WTC11 (cell line): ENCODE measurements at places on chromosomes 11 and 22. TPM values are rescaled to one million over a fixed set of nuclear protein-coding genes. Genes with fewer than 3 reads are reported as not detected.

DNA sequence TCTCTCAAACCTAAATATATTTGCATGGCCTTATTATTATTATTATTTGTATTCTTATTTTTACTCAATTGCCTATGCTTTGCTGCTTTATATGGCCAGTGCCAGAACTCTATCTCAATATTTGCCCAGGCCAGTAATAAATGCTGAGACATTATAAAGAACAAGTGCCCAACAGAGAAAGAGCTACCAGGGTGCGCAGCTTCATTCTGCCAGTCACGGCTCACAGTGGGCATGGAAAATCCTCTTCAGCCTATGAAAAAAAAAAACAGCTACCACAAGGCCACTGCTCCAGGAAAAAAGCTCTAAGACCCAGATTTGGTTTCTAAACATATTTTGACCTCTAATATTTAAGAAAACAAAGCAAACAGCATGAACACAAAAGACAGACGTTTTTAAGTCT is 1223.6 kb downstream of the LRRC4C start:
- H3K4me3 ChIP-seq: no peak overlapping the region
- H3K4me1 ChIP-seq: peaks cover 2% of the 10 kb centered on the region
- no peak overlapping the region for H3K27ac ChIP-seq

GRCh38 chr22:48101704-48102103 is 1339.3 kb downstream of the TBC1D22A start:
- H3K4me1 ChIP-seq: peaks cover 6% of the 10 kb centered on the region
- no peak overlapping the region for H3K27ac ChIP-seq
- no peaks in the 10 kb centered on the region for H3K36me3 ChIP-seq
- DNase-seq: no peak

GRCh38 chr11:120807414-120808150 is 216.3 kb upstream of the TBCEL start:
- H3K4me1 ChIP-seq: peaks cover 26% of the 10 kb centered on the region
- H3K27ac ChIP-seq: no peak overlapping the region
- H3K4me3 ChIP-seq: no peak overlapping the region
- no peaks in the 10 kb centered on the region for H3K36me3 ChIP-seq

DNA sequence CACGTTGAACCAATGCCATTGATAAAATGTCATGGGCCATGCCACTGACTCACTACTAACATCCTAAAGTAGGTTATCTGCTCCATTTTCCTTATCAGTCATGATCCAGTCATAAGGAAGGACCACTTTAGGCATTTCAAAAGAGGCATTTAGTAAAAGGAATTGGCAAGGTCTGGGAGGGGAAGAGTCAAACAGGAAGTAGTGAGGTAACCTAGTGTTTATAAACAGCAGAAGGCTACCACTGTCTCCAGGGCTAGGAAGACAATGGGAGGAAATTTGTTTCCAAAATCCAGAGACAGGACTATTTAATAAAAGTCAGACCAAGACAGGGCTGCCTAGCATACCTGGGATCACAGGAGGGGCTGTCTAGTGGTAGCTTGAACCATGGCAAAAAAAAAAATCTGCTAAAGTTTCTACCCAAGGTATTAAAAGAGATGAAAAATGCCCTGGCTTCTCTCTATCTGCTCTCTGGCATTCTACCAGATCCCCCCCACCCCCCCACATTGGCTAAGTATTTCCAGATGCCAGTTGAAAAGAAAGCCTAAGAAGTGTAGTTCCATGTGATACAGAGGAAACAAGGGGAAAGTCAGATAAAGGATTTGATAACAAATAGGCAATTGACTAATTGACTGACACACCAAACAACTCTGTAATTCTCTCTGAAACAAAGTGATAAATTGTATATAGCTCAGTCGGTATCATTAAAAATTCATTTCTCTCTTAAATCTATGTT is 50.4 kb upstream of the C11orf87 start:
- no peaks in the 10 kb centered on the region; the same call in 1 of the 2 replicates for H3K27me3 ChIP-seq
- no peak overlapping the region for H3K4me3 ChIP-seq
- H3K4me1 ChIP-seq: peaks cover 5% of the 10 kb centered on the region
- no peak for DNase-seq

DNA sequence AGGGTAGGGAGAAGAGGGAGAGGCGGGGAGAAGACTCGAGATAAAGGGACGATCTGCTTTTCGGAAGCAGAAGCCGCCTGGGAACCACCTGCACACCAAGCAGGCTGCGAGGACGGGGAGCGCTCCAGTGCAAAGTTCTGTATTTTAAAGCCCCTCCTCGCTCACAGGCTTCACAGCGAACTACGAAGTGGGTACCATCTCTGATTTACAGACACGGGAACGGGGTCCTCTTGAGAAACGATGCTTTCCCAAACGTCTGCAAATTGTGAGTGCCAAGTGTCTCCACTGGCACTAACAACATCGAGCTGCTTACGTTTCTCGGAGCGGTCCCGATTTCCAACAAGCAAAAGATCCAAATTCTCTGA is 700 bp upstream of the STX3 start:
- peak overlapping the region; percentile 98 for H3K4me3 ChIP-seq
- peak overlapping the region; percentile 98 for H3K27ac ChIP-seq
- H3K36me3 ChIP-seq: peaks cover 5% of the 10 kb centered on the region; the same call in 1 of the 2 replicates
- peaks cover 27% of the 10 kb centered on the region for H3K4me1 ChIP-seq

DNA sequence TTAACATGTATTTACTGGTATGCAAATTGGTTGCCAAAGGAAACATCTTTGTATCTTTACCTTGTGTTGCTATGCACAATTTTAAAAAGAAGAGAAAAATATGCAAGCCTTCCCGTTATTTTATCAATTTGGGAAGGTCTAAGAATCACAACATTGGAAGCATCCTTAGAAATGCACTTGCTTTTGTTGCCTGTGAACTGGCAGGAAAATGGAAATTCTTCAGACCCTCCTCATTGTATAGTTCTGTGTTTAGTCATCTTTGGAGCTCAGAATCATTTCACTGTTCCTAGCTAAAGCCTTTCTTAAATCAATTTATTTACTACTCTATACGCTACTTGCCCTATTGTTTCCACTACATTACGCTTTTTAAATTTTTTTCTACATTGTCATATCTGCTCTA is 574.5 kb downstream of the DLG2 start:
- no peak for DNase-seq
- H3K4me1 ChIP-seq: peaks cover 12% of the 10 kb centered on the region
- H3K27me3 ChIP-seq: no peaks in the 10 kb centered on the region
- H3K4me3 ChIP-seq: no peak overlapping the region
- H3K36me3 ChIP-seq: no peaks in the 10 kb centered on the region

DNA sequence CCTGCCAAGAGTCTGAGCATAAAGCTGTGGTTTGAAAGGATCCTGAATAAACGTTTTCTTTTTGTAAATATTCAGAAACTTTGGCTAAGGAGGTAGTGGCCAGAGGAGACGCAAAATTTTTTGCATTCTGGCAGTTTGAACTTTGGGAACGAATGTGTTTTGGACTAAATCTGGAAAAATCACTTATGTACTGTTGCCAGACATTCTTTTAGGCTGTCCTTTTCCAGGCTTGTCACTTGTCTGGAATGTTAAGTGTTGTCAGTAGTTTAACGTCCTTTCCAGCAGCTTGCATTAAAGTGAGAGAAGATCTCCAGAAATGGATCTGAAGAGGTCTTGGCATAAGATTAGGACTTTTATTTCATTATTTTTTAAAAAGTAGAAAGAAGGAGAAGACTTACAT is 18.5 kb downstream of the SPECC1L start:
- H3K4me1 ChIP-seq: peaks cover 40% of the 10 kb centered on the region
- H3K4me3 ChIP-seq: no peak overlapping the region
- H3K27ac ChIP-seq: peak overlapping the region; percentile 24; the same call in 1 of the 2 replicates
- H3K36me3 ChIP-seq: no peaks in the 10 kb centered on the region

GRCh38 chr22:35552196-35552842 is 11.7 kb downstream of the RASD2 start:
- peak; percentile 86 for DNase-seq
- H3K27me3 ChIP-seq: no peaks in the 10 kb centered on the region
- peak overlapping the region; percentile 36; the same call in 1 of the 2 replicates for H3K27ac ChIP-seq
- H3K36me3 ChIP-seq: no peaks in the 10 kb centered on the region

DNA sequence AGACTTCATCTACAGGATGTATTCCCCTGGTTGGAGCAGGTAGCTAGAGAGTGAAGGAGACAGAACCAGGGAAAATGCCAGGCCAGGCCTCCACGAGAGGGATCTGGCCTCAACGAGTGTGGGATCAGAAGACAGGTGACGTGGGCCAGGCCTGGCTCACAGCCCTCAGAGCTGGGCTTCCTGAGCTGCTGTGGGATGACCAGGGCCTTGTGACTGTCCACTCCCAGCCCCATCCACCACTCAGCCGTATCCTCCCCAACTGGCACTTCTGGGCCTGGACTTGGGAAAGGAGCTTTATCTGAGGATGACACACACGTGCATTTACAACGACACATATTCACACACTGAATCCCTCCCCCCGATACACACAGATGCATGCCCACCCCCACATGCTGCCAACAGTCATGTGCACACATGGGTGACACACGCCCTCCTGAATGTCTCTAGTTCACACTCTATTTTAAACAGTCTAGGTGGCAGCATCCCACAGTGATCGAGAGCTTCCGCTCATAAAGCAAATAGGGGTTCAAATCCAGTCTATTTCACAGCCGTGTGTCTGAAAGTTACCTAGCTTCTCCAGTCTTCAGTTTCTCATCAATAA is 93.1 kb downstream of the TP53I11 start:
- no peaks in the 10 kb centered on the region; the same call in 1 of the 2 replicates for H3K27me3 ChIP-seq
- H3K4me3 ChIP-seq: no peak overlapping the region
- H3K36me3 ChIP-seq: peaks cover 5% of the 10 kb centered on the region

Gene SYCE3
- 0.46 to 0.89 TPM (median 0.85 TPM) in 3 replicates for total RNA-seq

Gene TCN2
- 34.7 to 39.0 TPM (median 36.7 TPM) in 3 replicates for total RNA-seq

Gene NLRP14
- total RNA-seq: 0.05 to 0.16 TPM (median 0.07 TPM) in 3 replicates
